ENCODE measurements at places on chromosomes 7 and 10. TPM values are rescaled to one million over a fixed set of nuclear protein-coding genes. Genes with fewer than 3 reads are reported as not detected.

- DNase-seq = peak; percentile 35
Measured at GRCh38 chr7:149598721-149599308, 101.2 kb upstream of the ZNF746 start.

CFAP69 gene
- 1.6 TPM for polyA plus RNA-seq

- DNase-seq = no peak
Measured at GRCh38 chr7:115635376-115635775, 395.2 kb downstream of the TFEC start.

DNA sequence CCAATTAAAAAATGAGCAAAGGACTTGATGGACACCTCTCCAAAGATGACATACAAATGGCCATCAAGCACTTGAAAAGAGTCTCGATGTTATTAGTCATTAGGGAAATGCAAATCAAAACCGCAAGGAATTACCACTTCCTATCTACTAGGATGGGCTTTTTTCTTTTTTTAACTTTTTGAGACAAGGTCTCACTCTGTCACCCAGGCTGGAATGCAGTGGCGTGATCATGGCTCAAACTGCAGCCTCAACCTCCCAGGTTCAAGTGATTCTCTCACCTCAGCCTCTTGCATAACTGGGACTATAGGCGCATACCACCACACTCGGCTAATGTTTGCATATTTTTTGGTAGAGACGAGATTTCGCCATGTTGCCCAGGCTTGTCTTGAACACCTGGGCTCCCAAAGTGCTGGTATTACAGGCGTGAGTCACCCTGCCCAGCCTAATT is 13.6 kb downstream of the NKX1-2 start:
- no peak for DNase-seq

DNA sequence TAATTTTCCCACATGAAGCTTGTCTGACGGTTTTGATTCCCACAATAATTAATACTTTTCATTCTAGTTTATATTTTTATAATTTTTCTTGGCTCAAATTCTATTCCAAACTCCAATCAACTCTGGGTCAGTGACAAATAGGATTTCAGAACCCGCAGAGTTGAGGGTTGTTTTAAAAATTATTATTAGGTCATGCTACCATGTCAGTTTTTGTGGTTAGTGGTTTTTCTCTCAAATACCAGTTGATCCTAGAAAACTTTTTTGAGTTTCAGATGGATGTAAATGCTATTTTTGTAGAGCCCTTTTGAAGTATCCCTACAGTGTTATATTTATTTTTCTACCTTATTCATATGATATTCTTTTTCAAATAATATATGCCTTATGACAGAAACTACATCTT is 237.4 kb downstream of the SEMA3D start:
- no peak for DNase-seq

ASZ1 gene
- polyA plus RNA-seq = not detected

EMX2 gene
- polyA plus RNA-seq = not detected

CYP3A7 gene
- polyA plus RNA-seq = not detected

GRCh38 chr10:8439040-8439439 is 384.6 kb downstream of the GATA3 start:
- no peak for DNase-seq

GRCh38 chr10:44391981-44392380 is 7.1 kb upstream of the CXCL12 start:
- DNase-seq = no peak

- DNase-seq = peak; percentile 68
Measured at GRCh38 chr10:32972460-32972859, 14.4 kb upstream of the ITGB1 start.

GRCh38 chr7:116177009-116177408 is 33.3 kb upstream of the TES start:
- DNase-seq = peak; percentile 42

DNA sequence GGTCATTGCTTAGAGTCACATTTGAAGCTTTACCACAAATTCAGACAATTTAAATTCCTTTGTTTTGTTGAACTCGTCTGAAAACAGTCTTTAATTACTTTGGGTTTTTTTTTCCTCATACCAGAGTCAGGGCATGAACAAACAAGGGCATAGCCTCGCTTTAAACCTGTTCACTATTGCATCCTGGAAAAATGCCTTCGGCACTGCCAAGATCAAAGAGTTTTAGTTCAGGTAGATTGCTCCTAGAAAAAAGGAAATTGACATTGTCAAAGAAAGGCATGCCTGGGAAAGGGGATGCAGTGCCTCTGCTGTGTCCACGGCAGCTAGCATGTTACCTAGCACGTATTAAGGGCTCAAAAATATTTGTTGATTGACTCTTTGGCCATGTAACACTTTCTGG is 235.1 kb downstream of the ARHGAP21 start:
- no peak for DNase-seq

SUGCT gene
- 1.4 TPM for polyA plus RNA-seq

- no peak for DNase-seq
Measured at GRCh38 chr10:31437959-31438358, 118.9 kb downstream of the ZEB1 start.

CRHR2 gene
- polyA plus RNA-seq = not detected

AKR1C8 gene
- 0.10 TPM for polyA plus RNA-seq

DNA sequence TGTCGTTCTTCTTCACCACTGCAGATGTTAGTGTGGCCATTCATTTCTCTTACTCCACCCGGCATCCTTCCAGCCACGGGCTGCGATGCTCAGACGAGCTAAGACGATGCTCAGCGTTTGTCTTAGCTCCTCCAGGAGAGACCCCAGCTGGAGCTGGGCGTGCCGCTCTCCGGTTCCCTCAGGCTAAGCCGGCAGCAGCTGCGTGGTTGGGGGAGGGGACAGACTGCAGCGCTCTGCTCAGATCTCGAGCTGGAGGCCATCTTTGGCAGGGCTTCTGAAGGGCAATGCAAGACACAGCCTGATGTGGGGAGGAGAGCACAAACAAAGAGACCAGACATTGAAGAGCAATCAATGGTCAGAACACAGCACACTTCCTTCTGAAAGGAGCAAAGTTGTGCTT is 4.8 kb downstream of the INA start:
- DNase-seq = no peak

DNA sequence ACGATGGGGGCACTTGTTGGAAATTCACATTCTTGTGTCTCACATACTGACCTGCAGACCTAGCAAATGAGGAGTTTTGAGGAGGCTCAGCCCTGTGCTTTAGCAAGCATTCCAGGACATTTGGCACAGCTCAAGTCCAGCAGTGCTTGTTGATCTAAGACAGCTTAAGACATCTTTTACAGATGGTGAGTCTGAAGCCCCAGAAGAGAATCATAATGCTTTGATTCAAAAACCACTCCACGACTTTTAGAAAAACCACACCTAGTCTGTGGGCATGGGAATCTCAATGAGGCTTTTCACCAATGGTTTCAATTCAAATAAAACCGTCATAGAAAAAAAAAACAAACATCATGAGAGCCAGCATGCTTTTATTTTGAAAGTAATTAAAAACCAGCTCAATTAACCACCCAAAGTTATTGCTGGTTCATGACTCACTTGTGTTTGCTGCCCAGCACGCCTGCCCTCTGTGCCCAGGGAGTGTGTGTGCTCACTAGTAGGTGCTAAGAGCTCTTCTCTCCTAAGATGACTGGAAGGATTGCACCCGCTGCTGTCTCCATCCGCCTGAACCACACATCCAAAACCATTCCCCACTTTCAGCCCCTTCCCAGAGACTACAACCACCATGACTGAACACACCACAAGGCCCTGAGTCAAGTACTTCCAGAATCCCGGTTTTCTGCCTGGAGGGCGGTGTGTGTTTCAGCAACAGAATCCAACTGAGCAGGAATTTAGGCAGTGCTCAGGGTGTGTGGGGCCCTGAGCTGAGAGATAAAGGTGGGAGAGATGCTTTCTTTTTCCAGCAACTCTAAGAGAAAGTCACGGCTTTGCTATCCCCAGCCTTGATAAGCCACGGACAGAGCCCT is 130.2 kb upstream of the ADAM12 start:
- DNase-seq = no peak

GRCh38 chr10:86941991-86942421 is 15.4 kb downstream of the MMRN2 start:
- DNase-seq = no peak

DNA sequence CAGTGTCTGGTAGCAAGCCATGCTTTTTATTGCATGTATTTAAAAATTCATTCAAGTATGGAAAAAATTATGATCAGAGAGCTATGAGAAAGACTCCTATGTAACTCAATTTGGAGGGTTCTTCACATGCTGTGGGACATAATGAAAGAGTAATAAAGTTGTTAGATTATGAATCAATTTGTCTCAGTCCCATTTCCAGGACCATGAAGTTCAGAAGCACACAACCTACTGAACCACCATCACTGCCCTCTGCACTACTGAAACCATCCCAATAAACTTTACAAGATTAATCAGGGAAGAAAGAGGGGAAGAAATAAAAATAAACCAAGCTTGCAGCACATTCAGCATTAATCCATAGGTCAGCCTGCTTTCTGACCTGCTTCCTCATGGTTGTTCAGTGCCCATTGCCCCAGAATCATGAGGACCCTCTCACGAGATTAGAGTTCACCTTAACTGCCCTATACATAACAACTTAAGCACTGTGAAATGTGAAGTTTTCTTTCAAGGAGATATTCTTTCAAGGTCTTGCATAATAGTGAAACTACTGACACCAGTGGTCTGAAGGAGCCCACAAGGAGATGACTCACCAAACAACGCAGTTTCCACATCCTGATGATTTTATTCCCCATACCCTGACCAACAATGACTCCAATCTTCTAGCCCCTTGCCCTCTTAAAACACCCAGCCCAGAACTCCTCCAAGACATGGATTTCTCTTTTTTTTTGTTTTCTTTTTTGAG is 171.5 kb upstream of the ADCY1 start:
- DNase-seq = no peak

CFAP58 gene
- polyA plus RNA-seq = 0.25 TPM

DNA sequence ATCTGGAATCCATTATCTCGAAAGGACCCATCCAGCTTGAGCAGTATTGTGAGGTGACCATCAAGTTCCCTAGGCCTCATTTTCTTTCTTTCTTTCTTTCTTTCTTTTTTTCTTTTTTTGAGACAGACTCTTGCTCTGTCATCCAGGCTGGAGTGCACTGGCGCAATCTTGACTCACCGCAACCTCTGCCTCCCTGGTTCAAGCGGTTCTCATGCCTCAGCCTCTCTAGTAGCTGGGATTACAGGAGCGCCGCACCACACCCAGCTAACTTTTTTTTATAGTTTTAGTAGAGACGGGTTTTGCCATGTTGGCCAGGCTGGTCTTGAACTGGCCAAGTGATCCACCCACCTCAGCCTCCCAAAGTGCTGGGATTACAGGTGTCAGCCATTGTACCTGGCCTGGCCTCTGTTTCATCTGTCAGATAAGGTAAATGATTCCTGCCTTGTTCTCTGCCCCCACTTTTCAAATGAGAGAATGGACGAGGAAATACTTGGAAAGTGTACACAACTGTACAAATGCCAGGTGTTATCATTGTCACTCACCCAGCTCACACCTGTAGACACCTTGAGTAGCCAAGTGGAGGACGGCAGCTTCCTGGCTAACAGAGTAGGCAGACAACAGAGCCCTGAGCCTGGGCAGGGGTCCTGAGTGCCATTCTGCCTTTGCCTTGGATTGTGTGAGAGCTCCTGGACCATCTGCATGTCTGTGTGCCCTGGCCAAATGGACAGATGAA is 54.1 kb downstream of the HK1 start:
- no peak for DNase-seq

FAM25G gene
- 1.1 TPM for polyA plus RNA-seq

DNA sequence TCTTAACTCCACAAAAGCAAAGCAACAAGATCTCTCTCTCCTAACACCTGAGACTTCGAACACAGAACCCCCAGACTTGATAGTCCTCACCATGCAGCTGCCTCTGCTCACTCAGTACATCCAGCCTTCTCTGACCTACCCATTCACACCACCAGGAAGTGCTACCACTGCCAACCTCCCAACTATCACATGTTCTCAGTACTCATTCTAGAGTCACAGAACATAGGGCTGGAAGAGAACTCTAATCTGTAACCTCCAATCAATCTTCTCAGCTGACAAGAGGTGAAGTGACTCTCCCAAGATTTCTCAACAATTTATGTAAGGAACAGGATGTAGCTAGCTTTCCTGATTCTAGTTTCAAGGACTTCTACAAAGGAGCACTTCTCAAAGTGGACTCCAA is 3.8 kb downstream of the NUDCD3 start:
- no peak for DNase-seq

- DNase-seq = no peak
Measured at GRCh38 chr7:135758531-135758932, 9.9 kb upstream of the FAM180A start.

- no peak for DNase-seq
Measured at GRCh38 chr10:101812606-101813005, 5.6 kb downstream of the OGA start.
